ENCODE measurements at places on chromosomes 7 and 10.

DNA sequence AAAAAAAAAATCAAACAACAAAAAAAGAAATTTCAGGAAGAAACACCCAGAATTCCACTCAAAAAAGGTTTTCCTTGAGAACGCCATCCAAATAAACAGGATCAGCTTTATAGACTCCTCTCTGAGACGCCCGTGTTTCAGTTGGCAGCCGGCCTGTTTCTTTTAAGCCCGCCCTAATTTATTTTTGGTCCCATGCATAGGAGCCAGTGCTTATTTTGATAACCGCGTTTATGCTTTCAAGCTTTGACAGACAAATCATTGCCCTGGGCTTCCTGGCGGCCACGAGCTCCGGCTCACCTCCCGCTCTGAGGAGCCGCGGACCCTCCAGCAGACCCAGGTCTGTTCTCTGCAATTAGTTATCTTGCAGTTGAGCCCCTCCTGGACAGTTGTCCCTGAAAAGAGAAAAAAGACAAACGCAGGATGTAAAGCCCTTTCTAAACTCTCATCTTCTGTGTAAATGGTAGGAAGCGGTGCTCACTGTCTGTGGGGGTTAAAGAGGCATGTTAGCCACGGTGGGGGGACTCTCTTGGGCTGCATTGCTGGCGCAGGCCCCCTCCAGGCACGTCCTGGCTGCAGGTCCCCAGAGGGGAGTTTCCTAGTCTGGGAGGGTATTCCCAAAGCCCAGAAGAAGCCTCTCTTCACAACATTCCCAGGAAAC is 22.2 kb upstream of the UNCX start:
- DNase-seq, result no peak

- DNase-seq, result no peak
These were observed 487.9 kb downstream of the PARD3 start for GRCh38 chr10:34327184-34327583.

- no peak for DNase-seq
These were observed 59.7 kb downstream of the MET start for GRCh38 chr7:116731445-116732335.

DNA sequence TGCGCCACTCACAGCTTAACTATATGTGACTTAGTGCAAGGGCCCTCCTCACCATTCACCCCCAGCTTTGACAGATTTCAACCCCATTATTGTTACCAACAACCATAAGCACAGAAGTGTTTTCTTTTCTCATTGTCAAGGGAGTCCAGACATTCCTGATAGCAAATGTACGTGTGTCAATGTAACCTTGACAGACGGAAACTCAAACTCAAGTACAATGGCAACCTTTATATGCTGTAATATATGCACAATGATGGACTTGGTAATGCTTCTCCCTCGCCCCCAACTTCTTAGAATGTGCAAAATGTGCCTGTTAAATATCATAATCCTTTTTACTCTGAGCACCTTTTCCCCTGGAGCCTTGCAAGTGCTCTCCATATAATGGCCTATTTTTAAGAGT is 34.7 kb downstream of the CYCS start:
- no peak for DNase-seq

GRCh38 chr10:49161411-49161997 is 26.7 kb downstream of the TMEM273 start:
- no peak for DNase-seq

- no peak for DNase-seq
These were observed 178.5 kb downstream of the GNAI1 start for GRCh38 chr7:80313067-80313626.

All from amniotic stem cell (primary cell).